ENCODE measurements at places on chromosomes 1 and 21.

DNA sequence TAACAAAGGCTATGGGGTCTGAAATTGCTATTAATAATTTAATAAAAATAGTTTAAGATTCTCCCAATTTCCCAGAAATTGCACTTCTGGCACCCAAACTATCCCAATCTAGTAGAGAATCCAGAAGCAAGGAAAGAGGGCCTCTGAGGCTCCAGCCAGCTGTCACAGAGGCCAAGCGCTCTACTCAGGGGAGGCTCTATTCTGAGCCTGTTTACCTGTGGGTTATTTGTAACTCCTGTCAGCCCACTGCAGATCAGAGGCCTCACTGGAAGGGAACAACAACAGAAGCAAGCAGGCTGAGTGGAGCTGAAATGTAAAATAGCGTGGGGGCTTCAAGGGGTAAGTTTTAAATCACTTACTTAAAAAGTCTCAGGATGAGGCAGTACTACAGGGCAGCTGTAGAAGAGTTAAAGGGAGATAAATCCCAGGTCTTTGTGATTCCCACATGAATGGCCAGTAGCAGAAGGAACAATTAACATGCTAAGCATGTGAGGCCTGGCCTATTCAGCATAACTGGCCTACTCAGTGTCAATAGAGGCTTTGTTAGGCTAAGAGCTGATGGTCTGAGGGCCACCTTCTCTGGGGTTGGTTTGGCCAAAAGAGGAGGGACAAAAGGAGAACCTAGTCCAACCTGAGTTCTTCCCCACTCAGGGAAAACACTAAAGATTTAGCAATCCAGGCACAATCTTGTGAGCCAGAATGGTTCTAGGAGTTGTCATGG is 12.8 kb downstream of the ZNF687 start:
- no peak for DNase-seq

DNA sequence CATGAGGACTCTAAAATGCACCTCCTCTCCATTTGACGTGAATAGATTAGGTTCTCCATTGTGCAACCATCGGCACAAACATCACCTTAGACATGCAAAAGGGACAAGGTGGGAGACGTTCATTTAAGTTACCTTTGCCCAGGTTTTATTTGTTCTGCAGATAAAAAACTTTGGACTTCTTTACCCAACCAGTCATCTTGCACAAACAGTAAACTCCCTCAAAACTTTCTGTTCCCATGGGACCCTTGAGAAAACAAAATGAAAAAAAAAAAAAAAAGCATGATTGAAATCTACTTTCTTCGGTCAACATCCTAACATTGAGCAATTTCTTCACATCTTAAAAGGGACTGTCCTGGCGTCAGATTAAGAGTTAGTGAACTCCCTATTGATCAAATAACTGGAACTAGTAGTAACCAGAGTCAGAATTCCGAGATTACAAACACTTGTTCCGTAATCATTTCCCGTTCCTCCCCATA is 31.4 kb upstream of the PROX1 start:
- no peak for DNase-seq

- DNase-seq = no peak
Measured at GRCh38 chr1:62385923-62386322, 50.9 kb upstream of the USP1 start.

DNA sequence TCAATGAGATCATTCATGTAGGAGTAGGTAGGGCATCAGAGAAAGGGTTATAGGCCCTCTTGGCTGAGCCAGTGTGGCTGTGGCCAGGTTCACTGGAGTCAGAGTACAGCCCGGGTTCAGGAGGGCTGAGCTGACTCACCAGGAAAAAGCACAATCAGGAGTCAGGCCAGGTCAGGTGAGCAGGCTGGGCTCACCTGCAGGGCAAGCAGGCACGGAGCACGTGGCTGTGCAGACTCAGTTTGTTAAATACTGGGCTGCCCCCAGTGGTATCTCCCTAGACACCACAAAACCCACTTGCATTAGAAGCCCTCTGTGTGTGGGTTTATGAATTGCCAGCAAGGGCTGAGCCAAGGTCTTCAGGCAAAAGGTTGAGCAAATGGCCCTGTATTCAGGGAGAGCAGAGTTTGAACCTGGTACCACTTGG is 122.1 kb upstream of the SERBP1 start:
- no peak for DNase-seq

DNA sequence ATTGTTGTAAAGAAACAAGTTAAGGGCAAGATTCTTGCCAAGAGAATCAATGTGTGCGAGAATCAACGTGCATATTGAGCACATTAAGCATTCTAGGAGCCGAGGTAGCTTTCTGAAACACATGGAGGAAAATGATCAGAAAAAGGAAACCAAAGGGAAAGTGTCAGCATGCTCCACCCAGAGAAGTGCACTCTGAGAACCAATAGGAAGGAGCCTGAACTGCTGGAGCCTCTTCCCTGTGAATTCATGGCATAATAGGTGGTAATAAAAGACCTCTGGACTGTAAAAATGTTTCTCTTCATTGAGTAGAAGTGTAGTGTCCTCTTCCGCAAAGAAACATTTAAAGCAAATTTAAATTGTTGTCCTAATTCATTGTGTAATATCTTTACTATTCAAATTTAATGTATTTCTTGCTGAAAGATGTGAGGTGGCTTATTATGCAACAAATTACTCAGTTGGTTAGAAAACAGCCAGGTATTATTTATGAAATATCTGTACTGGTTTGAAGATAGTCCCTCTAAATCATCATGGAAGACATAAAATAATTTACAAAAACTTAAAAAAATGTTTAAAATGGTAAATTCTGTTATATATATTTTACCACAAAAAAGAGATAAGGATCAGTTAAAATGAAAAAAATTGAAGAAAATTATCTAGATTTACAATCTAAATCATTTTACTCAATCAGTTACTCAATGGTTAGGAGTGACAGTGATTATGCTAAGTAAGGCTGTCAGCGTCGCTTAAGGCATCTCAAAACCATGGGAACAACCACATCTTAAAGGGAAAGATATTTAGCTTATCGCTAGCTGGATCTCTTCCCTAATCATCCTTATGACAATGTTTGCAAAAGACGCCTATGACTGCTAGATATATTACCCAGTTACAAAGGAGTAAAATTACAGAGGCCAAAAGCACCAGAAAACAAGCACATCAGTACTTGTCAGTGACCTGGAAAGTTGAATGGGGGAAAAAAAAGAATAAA is 31.3 kb downstream of the NVL start:
- no peak for DNase-seq

- no peak for DNase-seq
Measured at GRCh38 chr1:183404476-183404875, 13.7 kb downstream of the NMNAT2 start.

GRCh38 chr1:243481101-243481500 is 225.3 kb downstream of the SDCCAG8 start:
- DNase-seq = no peak

DNA sequence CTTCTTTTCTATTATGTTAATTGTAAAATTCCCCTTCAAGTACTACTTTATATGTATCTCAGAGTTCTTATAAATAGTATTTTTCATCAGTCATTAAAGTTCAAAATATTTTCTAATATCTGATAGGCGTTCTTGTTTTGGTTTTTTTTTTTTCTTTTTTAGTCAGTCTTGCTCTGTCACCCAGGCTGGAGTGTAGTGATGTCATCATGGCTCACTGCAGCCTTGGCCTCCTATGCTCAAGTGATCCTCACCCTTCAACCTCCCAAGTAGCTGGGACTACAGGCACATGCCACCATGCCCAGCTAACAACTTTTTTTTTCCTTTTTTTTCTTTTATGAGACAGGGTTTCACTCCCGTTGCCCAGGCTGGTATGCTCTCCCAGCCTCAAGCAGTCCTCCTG is 27.3 kb downstream of the AGMAT start:
- no peak for DNase-seq

Data from GM04503 (cell line).